ENCODE measurements at places on chromosomes 3 and 15.
A peak's percentile ranks its signal among the peaks of the same experiment; 100 is the strongest.

DNA sequence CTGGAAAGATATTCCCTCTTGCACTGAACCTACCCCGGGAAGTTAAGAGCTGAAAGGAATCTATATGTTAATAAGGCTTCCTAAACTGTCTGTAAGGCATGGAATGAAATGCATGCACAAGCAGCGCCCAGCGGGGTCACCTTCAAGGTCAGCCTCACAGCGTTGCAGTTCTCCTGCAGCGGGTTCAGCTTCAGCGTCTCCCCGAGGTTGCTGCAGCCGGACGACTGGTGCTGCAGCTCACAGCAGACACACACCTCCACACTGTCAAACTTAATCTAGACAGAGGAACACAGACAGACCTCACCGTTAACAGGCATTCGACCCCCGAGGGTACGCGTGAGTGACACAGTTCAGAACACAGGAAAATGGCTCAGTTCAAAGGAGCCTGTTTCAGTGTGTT, 73.3 kb downstream of the NSMCE3 start:
- DNase-seq = no peak

GRCh38 chr3:30273304-30274072, 332.9 kb upstream of the TGFBR2 start:
- DNase-seq = no peak

DNA sequence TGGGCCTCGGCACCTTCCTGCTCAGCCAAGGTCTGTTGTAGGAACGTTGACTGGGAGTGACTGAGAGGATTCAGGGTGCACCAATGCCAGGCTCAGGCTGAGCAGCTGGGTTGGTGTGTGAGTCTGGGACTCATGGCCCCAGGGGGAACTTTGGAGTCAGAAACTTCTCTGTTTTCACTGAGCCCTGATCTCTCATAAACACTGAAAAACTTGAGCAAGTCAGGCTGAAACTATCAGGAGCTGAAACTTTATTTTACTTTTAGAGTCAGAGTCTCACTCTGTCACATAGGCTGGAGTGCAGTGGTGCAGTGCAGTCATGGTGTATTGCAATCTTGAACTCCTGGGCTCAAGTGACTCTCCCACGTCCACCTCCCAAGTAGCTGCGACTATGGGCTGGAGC, 3.0 kb downstream of the TRAK1 start:
- no peak for DNase-seq

DNA sequence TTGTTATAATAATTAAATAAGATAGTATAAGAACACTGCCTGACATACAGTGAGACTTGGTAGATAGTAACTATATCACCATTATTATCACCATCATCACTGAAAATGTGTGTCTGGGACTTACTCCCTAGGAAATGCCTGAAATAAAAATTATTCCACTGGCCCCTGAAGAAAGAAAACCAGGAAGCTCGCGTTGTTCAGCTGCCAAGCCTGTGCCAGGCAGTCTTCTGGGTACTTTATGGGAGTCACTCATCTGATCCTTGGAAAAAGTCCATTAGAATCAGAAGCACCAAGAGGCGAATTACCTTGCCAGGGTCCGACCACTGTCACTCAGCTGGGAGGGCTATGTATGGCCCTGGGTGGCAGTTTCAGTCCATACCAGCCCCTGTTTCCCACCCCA, 220.3 kb upstream of the TPM1 start:
- DNase-seq = no peak

GRCh38 chr3:180617049-180617448, 15.1 kb downstream of the TTC14 start:
- no peak for DNase-seq

GRCh38 chr15:49688135-49688790, 67.4 kb downstream of the DTWD1 start:
- no peak for DNase-seq

DNA sequence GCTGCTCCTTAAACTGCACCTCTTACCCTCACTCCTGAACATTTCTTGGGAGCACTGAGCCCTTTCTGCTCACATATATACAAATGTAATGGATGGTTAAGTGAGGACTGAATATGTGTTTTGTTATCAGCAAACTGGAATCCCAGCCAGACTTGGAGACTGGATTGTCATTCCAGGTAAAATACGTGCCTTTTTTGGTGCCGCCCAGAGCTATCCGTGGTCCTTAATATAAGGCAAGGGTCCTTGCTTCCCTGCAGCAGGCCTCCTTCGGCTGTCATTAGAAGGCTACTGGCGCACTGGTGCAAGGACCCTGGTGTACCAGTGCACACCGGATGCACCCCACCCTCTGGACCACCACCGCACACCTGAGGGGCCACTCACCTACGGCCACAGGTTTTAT, 1.1 kb upstream of the GABRB3 start:
- no peak for DNase-seq

DNA sequence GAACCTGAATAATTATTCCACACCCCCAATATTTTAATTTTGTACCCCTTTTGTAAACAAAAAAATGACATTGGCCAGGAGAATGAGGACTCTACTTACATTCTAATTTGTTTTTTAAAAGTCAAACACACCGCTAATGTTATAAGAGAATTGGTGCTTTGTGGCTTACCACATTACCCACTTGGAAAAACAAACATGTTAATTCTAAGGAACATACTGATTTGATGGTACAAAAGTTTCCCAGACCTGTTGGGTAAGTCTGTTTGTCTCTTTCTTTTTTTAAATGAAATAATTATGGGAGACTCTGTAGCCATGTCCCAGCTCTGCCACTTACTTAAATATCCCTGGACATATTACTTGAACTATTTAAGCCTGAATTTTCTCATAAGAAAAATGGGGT, 352.5 kb upstream of the C2CD4B start:
- DNase-seq = no peak

GRCh38 chr3:64327100-64327804, 102.0 kb upstream of the PRICKLE2 start:
- DNase-seq = no peak

DNA sequence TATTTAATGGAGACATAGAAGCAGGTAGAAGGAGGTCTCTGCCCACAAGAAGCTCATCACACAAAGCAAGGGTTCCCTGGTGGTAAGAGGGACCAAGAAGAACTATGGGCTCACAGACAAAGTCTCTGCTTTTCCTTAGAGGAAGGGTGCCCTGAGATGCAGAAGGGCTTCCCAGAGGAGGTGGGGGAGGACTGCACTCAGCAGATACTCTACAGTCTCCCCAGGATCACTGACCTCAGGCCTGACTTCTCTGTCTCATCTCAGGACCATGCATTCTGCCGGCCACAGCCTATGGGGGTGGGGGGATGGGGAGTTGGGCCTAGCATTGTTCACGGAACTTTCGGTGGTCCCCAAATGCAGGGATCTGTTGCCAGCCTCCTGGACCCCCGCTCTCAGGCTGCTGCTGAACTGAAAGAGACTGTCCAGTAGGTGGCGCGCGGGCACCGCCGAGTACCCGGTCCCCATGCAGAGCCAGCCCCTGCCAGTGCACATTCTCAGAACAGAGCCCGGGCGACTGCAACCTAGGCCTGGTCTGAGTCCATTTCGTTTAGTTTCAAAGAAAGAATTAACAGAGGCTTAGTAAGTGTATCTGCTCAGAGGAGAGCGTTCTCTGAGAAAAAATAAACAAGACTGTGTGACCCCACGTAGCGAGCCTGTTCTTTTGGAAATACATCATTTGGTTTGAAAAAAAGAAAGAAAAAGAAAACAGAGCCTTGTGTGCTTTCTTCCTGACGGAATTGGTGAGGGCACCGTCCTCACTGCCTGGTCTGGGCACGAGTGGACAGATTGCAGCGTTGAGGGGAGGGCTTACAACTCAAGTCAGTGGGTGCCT, 74.1 kb downstream of the LRTM1 start:
- peak; percentile 10 for DNase-seq

GRCh38 chr3:161293381-161293780, 72.3 kb downstream of the NMD3 start:
- DNase-seq = no peak

DNA sequence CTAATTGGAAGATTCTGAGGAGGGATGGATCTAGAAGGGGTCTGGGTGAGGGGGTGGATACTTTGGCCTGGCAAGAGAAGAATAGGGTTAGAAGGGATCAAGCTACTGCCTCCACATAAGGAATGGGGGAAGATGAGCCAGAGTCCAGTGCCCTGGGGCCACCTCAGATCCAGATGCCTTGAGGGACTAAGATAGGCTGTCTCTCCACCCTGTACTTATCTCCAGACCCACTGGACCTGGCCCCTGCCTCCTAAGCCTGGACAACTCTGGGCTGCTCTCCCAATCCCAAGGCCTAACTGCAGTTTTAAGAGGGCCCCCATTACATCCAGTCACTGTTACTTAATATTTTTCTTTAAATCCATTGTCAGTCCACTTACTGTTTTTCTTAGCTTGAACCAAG, 2.0 kb downstream of the DVL3 start:
- DNase-seq = no peak

- peak; percentile 13 for DNase-seq
Measured at GRCh38 chr15:92082006-92082843, 228.7 kb downstream of the SLCO3A1 start.

- no peak for DNase-seq
Measured at GRCh38 chr15:90887037-90887481, 2.8 kb downstream of the FES start.

DNA sequence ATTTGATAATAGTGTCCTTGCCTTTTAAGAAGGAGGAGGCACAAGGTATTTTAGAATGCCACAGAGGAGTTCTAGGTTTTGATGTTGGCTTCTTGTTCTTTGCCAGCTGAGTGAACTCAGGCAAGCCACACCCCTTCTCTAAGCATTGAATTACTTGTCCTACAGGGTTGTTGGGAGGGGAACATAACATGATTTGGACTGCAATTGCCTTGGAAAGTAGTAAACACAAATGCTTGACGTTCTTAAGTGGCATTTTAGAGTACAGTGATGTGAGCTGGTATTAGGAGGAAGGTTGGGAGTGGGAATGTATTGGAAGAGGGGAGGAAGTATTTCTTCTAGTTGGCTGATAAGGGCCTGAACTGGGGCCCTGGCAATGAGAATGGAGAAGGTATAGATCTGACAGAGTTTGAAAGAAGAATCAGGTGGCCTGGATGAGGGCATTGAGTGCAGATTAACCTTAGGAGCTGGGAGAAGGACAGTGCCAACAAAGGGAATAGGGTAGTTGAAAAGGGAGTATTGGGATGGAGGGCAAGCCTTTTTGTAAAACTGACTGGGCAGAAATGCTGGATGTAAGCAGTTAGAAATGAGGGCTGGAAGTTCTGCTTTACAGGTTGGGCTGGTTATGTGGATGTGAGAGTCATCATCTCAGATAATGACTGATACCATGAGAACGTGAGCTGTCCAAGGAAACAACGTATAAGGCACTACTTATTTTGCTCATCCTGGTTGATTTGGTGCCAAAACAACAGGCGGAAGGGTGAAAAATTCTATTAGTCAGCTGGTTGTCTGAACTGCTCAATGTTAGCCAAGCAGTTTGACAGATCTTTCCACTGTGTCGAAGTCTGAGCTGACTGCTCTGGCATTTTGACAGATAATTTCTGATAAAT, 16.7 kb downstream of the KAT2B start:
- no peak for DNase-seq

- DNase-seq = no peak
Measured at GRCh38 chr15:75213212-75213767, 11.6 kb downstream of the C15orf39 start.

GRCh38 chr15:96117270-96117669, 213.2 kb upstream of the NR2F2 start:
- DNase-seq = no peak

DNA sequence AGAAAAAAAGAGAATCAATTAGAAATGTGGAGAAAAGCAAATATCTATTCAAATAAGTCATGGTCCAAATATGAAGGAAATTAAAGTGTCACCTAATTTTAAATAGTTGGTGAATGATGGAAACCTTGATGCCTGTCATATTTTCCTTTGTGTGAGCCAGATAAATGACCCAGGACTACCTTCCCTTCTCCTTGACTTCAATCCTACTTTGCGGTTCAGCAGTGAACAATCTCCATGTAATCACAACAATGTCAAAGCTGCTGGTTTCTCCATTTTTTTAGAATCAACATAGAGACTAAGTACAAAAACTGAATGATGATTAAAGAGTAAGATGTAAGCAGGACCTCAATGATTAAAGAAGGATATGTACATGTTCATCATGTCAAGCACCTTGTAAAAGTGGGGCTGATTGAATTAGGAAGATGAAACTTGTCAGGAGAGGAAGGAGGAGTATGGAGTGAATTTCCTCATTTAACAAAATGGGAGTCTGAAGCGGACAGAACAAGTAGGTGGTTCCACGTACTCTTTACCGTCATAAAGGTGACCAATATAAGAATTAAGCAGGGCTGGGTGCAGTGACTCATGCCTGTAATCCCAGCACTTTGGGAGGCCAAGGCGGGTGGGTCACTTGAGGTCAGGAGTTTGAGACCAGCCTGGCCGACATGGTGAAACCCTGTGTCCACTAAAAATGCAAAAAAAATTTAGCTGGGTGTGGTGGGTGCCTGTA, 43.1 kb downstream of the TRPM1 start:
- DNase-seq = no peak

GRCh38 chr3:188649521-188649920, 495.6 kb downstream of the LPP start:
- DNase-seq = no peak

- peak; percentile 95 for DNase-seq
Measured at GRCh38 chr15:78872155-78872971, at the start of gene MORF4L1. TSS of gene MORF4L1 (plus strand) at chr15:78872890. CDS start at chr15:78873018, 128 bp downstream.

DNA sequence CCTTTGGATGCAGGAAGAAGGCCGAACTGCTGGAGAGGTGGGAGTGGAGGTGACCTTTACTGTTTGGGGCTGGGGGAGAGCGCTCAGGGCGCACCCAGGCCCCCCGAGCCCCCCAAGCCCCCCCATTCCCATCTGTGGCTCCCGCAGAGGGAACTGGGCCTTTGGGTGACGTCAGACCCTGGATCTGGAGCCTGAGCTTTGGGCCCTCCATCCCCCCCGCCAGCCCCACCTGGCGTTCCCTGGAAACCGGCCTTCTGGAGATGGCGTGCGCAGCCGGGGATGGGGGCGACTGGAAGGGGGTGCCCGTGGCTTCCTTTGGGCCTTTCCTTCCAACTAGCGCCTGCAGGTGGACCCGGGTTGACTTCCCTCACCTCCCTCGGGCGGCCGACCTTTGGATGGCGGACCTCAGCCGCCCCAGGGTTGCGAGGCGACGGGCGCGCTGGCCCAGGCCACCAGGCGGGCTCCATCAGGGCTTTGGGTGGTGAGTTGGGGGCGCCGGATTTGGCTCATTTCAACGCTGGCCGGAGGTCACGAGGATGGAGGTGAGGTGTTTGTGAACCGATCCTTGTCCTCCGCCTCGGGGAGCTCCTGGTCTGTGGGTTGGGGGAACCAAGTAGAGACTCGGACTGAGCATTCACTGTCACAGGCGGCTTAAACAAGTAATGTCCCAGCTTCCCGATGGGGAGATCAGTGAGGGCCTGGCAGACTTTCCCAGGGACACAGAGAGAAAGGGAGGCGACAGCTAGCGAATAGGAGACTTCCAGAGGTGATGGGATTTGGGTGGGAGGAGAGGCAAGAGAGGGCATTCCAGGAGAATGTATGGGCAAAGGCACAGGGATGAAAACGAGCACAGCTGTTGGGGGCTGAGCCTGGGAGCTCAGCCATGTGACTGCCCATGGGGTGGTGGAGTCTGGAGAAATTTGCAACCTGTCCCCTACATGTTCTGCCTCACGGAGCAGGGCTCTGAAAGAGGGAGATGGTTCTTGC, 709 bp downstream of the SCAMP5 start:
- DNase-seq = no peak
